SJSA1 (cell line): ENCODE measurements at places on chromosomes 1 and 21.
A peak's percentile ranks its signal among the peaks of the same experiment; 100 is the strongest.

DNA sequence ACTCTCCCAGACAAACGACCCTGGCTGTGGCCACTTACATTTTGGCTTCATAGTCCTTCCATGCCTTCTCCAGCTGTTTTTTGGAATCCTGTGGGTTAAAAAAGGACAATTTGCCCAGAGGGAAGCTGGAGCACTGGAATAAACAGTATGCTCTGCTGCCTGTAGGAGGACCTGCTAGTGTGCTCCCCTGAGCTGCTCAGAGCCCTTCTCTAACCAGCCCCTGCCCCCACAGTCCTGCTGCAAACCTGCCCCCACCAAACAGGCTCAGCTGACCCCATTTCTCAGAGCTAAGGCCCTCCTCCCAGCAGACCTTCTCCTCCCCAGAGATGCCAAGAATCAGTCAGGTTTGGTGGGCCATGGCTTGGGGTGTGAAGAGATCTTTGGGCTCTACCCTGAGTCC is 26.9 kb upstream of the TCEA3 start:
- DNase-seq, result no peak

- DNase-seq, result no peak
These were observed 16.7 kb downstream of the SPATA21 start for GRCh38 chr1:16420424-16421118.

DNA sequence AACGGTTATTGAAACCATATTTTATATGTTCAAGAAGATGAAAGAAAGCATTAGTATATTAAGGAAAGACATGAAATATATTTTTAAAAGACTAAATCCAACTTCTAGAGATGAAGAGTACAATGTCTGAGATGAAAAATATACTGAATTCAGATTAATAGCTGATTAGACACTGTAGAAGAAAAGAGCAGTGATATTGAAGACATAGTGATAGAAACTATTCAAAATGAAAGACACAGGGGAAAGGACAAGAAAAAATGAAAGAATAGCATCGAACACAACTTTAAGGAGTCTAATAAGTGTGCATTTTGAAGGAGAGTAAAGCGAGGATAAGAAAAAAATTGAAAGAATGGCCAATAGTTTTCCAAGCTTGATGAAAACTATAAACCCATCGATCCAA is 11.2 kb upstream of the IFNAR1 start:
- DNase-seq, result no peak

DNA sequence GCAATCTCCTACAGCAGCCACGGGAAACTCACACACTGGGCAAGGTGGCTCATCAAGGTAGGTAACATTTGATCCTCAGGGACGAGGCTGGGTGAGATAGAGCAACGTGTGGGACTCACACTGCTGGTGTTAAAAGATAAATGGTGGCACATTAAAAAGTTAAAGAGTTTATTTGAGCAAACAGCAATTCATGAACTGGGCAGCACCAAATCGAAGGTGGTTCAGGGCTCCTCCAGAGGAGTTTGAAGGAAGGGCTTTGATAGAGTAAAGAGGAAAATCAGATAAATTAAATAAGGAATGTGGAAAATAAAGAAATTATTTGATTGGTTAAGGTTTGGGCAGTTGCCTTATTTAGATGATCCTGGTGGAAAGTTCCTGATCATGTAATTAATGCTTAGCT is 23.6 kb upstream of the TMEM51 start:
- no peak for DNase-seq

GRCh38 chr1:44630116-44630515 is 44.2 kb downstream of the TMEM53 start:
- no peak for DNase-seq

DNA sequence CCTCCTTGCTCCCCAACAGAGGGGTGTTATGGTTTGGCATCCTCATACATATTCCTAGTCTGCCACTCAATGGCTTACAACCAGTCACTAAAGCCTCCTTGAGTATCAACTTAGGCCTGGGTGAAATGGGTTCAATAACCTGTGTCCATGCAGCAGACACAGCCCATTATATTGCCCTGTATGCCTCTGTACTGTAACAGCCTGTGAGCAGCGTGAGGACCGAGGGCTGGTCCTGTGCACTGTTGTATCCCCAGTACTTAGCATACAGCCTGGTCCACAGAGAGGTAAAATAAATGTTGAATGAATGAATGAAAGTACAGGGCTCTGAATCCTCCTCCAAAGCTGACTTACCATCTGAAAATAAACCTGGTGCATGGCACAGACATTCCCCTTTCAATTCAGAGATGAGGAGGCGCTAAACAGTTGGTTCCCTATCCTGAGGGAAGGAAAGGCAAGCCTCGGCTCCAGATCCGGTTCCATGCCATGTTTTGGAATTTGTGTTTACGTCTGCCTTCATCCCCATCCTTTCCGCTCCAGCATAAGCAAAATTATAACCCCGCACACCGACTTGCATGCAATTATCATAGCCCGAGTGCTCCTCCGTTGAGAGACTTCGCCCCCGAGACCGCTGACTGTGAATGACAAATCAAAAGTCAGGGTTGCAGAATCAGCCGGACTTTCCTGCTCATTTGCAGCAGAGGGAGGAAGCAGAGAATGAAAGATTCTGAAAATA is 45.0 kb upstream of the DNAJC6 start:
- no peak for DNase-seq

GRCh38 chr1:25257196-25257595 is 9.9 kb upstream of the RSRP1 start:
- no peak for DNase-seq

DNA sequence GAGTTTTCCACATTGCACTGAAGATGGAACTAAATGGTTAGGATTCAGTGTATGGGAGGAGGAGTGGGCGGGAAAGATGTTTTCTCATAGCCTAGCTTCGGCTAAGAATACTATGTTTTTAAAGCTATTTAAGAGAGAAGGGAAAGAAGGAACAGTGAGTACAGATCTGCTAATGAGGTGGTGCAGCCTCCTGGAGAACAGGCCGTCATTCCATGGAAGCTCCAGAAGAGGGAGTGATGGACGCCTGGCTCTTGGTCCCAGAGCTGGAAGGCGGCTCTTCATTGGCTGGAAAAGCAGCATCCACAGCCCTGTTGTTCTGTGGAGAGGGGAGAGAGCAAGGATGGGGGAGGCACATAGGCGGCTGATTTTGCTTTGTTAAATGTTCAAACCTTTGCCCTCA is 6.9 kb downstream of the CAMK1G start:
- DNase-seq, result no peak

GRCh38 chr1:91585502-91585901 is 84.9 kb downstream of the CDC7 start:
- no peak for DNase-seq

GRCh38 chr1:235074523-235075047 is 54.1 kb downstream of the TOMM20 start:
- peak; percentile 91 for DNase-seq

- DNase-seq, result peak; percentile 62
These were observed 80.3 kb downstream of the SELENOF start for GRCh38 chr1:86833461-86834215.
